ENCODE measurements at places on chromosomes 3 and 15. TPM values are rescaled to one million over a fixed set of nuclear protein-coding genes. Genes with fewer than 3 reads are reported as not detected.

DNA sequence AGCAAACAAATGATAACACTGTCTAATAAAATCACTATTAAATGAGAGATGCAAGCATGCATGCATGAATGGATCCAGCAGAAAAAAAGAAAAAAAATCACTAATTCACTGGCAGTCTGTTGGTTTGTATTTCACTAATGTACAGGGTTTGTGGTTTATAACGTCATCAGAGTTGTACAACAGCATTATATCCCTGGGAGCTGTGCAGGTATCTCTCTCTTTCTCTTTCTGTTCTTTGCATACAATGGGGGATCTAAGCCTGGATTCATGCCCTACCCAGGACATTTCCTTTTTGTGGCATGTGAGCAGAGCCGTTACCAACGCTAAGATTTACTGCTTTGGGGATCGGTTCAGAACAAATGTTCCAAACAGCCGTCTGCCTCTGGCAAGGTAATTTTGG lies 229.5 kb downstream of the SOX2 start:
- DNase-seq = no peak

- no peak for DNase-seq
Measured at GRCh38 chr3:79766496-79767193, 1.2 kb downstream of the ROBO1 start.

Gene UROC1
- total RNA-seq = not detected

Gene REC114
- not detected for total RNA-seq

DNA sequence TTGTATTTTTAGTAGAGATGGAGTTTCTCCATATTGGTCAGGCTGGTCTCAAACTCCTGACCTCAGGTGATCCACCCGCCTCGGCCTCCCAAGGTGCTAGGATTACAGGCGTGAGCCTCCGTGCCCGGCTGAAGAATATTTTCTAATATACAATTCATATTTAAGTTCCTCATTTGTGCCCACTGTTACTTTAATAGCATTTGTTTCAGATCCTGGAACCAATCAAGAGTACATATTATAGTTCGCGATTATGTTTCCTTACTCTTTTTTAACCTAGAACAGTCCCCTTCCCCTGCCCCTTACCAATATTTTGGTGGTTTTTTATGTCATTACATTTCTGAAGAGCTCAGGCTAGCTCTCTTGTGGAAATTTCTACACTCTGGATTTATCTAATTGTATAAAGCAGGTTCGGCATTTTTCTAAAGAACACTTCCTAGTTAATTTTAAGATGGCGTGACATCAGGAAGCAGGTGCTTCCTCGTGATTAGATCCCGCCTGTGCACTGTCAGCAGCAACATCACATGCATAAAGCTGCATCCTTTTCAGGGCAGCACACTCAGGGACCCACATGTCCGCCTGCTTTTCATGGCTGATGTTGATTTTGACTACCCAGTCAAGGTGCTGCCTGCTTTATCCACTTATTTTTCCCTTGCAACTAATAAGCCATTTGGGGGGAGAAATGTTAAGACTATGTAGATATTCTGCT lies 88.7 kb upstream of the EPHB3 start:
- DNase-seq = no peak

Gene TF
- 2.5 TPM for total RNA-seq

- peak; percentile 26 for DNase-seq
Measured at GRCh38 chr15:58407236-58407775, 24.5 kb upstream of the LIPC start.

DNA sequence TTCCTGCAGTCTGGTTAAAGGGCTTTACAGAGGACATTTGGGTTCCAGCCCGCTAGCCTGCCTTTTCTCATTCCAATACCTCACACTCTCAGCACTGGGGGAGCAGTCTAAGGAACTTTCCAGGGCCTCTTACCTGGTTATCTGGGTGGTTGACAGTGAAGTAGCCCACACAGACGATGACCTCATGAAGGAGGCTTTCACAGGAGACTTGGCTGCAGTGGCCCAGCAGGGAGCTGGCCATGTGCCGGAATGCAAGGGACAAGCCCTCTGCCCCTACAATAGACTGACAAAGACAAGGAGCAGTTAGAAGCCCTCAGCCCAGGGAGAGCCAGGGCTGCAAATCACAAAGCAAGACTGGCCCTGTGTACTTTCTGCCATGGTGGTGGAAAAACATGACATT lies 39.5 kb downstream of the ISL2 start:
- no peak for DNase-seq

GRCh38 chr3:17432236-17432635 lies 310.2 kb downstream of the TBC1D5 start:
- DNase-seq = no peak
